ENCODE measurements at places on chromosomes 11 and 22.

DNA sequence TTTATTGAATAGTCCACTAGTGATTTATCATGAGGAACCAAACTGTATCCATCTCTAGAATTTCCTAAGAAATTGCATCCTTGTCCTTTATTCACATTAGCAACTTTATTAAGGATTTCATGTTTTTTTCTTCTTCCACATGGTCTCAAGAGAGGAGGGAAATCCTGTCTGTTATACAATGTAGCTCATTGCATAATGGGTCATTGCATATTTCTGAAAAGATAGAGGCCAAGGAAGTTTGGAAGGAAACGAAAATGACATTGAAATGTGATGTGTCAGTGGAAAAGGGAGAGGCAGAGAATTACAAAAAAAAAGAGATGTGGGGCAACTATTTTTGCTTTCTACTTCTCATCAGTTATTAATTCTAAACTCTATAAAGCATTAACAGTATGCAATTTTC is 353.1 kb downstream of the METTL15 start:
- no peak for DNase-seq

DNA sequence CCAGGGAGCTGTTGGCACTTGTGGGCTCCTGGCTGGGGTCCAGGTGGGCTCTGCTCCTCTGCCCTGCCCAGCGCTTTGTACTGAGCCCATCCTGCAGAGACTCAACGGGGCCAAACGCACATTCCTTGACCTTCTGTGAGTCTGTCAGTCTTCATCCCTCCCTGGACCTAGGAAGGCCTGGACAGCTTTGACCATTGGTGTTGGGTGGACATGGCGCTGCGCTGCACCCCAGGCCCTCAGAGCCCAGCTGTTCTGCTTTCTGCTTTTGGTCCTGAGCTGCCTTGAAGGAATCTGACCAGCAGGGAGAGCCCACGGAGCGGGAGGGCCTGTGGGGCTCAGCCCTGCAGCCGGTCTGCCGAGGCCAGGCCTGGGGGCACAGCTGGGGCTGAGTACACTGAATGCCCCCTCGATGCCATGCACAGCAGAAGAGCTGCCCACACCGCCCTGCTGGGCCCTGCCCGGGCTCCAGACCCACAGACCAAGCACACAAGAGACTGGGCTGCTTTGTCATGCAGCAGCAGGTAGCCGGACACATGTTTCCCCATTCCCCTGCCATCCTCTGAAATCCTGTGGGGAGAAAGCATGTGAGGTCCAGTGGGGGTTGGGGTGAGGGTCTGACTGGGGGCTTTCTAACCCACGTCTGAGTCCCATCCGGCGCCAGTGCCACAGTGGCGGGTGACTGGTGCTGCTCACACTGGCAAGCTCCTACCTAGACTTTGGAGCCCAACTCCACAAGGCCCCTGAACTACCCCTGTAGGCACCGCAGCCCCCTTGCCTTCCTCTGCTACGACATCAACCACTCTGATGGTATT is 24.1 kb upstream of the CCDC188 start:
- DNase-seq = no peak

GRCh38 chr11:87022254-87022653 is 15.5 kb upstream of the TMEM135 start:
- DNase-seq = no peak

DNA sequence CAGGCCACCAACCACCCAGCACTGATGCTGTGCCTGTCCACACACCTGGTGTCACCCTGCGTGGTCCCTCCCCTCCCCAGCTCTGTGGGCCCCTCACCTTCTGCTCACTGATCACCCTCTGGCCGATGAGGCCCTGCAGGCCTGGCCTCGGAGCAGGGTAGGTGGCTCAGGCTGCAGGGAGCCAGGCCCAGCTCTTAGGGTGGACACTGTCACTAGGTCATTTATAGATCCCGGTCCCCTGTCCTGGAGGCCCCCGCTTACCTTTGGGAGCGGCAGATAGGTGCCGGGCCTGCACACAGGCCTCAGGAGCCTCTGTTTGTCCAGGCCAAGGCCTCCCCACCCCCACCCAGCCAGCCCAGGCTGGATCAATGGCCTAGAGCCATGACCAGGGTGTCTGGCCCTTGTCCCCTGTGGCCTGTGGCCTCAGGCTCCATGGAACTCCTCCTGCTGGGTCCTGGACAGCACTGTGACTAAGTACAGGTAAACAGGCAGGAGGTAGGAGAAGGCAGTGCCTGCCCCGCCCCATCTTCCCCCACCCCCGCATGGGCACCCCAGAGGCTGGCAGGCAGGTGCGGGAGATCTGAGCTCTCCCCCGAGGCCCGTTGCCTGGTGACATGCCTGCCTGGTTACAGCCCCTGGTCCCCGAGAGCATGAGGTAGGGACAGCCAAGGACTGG is at the start of gene TMPRSS6:
TMPRSS6 (minus strand) TSS at position 472 of the 676 bp plus-strand sequence. CDS start 6,296 bp downstream, outside the sequence.
- DNase-seq = no peak

- no peak for DNase-seq
Measured at GRCh38 chr11:64306876-64307622, 1.7 kb downstream of the ESRRA start.

GRCh38 chr11:2631161-2631560 is 68.6 kb downstream of the KCNQ1OT1 start:
- no peak for DNase-seq

DNA sequence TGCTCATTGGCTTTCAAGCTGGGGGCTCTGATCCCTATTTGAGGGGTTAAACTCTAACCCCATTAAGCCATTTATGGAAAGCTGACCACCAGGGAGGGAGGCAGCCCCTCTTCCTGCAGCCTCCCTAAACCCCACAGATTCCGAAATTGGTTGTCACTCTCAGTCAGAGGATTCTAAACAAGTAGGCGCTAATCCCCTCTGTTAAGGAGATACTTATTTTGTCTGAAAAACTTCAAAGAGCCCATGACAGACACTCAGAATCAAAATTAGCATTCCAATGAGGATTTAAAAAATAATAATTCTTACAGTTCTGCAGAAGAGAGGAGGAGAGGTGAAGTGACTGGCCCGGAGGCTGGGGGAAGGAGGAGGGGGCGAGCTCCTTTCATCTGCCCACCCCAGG is 69.7 kb upstream of the LMO1 start:
- no peak for DNase-seq

- DNase-seq = no peak
Measured at GRCh38 chr11:13929395-13929891, 33.1 kb upstream of the SPON1 start.

GRCh38 chr11:71301858-71302533 is 49.6 kb upstream of the SHANK2 start:
- DNase-seq = no peak

DNA sequence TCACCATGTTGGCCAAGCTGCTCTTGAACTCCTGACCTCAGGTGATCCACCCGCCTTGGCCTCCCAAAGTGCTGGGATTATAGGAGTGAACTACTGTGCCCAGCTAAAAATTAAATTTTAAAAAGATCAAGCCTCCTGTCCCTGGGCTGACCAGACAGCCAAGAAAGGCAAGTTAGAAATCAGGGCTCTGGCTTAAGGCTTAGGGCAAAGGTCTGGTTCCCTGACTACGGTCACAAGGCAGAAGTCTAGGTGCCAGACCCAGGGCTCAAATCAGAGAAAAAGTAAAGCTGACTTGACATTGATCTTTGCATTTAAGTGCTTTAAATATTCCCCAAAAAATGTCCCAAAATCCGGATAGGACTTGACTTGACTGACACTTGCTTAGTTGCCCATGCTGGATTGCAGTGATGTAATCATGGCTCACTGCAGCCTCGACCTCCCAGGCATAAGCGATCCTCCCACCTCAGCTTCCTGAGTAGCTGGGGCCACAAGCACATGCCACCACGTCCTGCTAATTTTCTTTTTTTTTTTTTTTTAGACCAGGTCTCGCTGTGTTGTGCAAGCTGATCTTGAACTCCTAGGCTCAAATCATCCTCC is 17.3 kb upstream of the CRKL start:
- DNase-seq = no peak

DNA sequence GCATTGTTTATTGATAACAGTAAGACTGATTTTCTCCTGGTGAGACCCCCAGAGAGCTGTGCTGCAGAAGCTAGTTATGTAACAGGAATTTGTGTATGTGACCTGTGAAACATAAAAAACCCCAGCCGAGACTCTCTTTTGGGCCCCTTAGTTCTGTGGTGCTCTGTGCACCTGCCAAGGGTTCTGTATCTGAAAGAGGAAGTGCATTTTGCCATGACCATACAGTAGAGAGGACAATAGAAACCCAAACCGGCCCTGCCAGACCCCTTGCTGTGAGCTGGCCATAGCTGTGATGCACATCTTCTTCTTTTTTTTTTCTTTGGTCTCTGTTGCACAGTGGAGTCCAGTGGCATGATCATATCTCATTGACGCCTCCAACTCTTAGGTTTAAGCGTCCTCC is 31.4 kb upstream of the APOL5 start:
- DNase-seq = no peak

DNA sequence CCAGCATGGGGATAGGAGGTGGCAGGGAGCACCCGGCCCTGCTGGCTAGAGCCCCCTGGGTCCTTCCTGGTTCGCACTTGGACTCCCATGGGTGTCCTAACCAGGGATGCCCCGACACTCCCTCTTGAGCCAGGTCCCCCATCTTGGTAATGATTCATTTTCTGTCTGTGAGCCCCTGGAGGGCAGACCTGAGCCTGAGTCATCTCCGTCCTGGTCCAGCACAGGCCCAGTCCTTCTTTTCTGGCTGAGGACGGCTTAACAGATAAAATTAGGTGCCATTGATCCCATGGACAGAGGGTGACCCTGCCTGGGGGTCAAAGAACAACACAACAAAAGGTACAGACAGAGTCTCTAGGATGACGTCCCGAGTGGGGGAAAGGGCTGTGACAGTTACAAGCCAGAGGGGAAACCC is 3.5 kb downstream of the RHOD start:
- DNase-seq = no peak

DNA sequence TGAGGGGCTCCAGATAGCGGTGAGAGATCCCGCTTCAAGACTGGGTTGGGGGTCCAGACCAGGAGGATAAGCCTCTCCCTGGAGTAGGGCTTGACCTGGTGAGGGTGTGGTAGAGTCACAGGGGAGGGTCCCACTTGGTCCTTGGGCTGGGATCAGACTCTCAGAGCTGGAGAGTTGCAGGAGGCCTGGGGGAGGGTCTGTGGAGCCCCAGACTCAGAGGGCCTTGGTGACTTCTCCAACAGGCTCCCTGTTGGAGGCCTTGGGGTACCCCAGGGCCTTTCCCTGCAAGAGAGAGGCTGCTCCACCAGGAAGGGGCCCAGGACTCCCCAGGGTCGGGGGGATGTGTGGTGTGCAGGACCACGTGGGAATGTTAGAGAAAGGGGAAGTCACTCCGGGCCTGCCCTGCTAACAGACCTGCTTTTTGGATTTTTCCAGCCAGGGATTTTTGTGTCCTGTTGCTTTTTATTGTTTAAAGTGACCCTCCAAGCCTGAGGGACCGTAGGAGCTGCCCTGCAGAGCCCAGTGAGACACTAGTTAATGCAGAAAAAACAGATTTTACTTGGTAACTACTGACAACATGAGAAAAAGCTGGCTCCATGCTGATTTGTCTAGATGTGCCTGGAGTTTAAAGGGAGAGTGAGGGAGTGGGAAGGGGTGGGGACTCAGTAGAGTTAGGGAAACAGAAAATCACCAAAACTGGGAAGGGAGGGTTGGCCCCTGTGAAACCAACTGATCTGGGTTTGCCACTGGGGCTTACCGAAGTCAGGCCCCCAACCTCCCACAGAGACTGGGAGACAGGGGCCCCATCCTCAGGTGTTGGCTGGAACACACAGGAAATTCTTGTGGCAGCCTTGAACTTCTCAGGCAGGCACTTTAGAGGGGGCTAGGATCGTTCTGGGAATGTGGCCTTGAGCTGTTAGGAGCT is 801 bp upstream of the TXNRD2 start:
- no peak for DNase-seq

GRCh38 chr11:36034551-36035331 is 90.9 kb downstream of the LDLRAD3 start:
- no peak for DNase-seq

- DNase-seq = peak; percentile 85
Measured at GRCh38 chr11:66289548-66290329, 796 bp upstream of the YIF1A start.

- DNase-seq = no peak
Measured at GRCh38 chr11:75888416-75888815, 73.4 kb downstream of the UVRAG start.

DNA sequence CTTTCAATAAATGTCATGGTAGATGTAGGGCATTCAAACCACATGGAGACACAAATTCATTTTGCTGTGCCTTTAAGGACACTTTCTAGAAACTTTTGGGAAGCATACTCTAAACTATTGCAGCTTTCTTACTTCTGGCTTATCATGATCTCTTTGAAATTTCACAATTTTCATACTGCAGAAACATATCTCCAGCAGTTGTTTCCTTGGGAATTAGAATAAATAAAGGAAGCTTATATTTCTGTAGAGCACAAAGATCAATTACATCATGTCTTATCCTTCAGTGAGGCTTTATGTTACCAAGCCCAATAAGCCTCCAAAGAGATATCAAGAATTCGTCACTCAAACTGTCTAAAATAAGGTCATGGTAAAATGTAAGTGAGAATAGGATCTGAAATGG is 74.5 kb upstream of the RAB38 start:
- no peak for DNase-seq

DNA sequence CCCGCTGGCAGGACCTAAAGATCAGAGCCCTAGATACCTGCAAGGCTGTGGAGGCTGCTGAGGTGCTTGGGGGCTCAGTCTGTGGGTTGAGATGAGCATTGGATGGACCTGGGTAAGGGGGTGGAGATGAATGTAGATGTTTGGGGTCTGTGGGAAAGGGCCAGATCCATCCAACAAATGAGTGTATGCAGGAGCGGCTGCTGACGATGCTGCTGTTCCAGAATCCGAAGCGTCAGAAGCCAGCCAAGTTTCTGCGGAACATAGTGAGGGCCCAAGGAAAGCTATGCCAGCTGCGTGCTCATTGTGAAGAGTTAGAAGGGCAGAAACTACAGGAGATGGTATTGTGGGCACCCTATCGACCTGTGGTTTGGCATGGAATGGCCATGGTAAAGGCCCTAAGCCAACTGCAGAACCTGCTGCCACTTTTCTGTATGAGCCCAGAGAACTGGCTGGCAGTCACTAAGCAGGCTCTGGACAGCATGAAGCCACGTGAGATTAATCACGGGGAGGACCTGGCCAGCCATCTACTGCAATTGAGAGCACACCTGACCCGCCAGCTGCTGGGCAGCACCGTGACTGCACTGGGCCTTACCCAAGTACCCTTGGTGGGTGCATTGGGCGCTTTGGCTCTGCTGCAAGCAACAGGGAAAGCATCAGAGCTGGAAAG is 36.6 kb downstream of the RRP8 start:
- DNase-seq = no peak

GRCh38 chr11:95750101-95750500 is 39.5 kb downstream of the FAM76B start:
- DNase-seq = no peak

DNA sequence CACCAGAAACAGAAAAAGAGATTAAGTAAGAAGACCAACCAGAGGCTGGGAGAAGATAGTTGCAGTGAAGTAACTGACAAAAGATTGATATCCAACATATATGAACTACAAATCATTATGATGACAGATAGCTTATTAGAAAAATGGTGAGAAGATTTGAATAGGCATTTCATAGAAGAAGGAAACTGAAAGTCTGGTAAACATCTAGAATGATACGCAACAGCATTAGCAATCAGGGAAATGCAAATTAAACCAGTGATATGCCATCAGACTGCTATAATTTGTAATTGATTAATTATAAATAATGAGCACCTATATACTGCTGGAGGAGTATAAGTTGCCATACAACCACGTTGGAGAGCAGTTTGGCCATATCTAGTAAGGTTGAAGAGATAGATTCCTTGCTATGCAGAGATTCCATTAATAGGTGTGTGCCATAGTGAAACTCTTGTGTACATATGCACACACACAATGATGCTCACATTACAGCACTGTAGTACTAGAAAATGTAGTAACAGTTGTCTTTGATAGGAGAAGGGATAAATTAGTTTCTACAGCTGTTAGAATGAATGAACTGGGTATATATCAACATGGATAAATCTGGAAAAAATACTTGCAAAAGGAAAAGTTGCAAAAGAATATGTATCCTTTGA is 20.5 kb downstream of the RNF169 start:
- DNase-seq = no peak
